ENCODE measurements at places on chromosomes 6 and 20.

- DNase-seq = no peak
Observed at GRCh38 chr6:25217829-25218228, 61.3 kb upstream of the CARMIL1 start.

DNA sequence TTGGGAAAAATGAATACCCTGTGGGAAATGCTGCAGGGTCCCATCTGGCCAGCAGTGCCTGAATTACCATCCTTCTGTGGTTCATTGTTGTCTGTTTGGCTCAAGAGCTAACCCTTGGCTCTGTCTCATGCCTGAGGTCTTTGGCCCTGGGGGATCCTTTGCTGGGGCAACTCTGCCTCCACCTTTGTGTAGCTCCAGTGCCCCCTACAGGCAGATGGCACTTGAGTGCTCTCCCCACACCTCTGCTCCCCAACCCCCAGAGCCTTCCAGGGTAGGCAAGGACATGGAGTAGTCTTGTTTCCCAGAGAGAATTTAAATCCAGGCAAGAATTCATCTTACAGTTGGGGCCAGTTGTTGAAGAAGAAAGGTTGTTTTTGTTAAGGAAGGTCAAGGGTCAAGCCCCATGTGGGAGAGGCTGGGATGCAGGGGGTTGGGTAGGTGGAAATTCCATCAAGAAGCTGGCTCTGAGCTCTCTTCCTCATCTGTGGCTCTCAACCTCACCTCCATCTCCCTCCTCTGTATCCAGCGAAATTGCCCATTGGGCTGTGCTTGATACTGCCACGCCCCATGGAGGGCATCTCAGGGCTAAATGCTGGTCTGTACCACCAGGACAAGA, 44.2 kb downstream of the ZNF831 start:
- peak; percentile 75 for DNase-seq

GRCh38 chr20:12965870-12966251, 42.9 kb upstream of the SPTLC3 start:
- peak; percentile 18 for DNase-seq

- no peak for DNase-seq
Observed at GRCh38 chr20:12762725-12763124, 246.0 kb upstream of the SPTLC3 start.

GRCh38 chr6:107539849-107540464, 50.0 kb downstream of the SOBP start:
- no peak for DNase-seq

- DNase-seq = no peak
Observed at GRCh38 chr6:81023007-81023582, 729.4 kb downstream of the TENT5A start.

DNA sequence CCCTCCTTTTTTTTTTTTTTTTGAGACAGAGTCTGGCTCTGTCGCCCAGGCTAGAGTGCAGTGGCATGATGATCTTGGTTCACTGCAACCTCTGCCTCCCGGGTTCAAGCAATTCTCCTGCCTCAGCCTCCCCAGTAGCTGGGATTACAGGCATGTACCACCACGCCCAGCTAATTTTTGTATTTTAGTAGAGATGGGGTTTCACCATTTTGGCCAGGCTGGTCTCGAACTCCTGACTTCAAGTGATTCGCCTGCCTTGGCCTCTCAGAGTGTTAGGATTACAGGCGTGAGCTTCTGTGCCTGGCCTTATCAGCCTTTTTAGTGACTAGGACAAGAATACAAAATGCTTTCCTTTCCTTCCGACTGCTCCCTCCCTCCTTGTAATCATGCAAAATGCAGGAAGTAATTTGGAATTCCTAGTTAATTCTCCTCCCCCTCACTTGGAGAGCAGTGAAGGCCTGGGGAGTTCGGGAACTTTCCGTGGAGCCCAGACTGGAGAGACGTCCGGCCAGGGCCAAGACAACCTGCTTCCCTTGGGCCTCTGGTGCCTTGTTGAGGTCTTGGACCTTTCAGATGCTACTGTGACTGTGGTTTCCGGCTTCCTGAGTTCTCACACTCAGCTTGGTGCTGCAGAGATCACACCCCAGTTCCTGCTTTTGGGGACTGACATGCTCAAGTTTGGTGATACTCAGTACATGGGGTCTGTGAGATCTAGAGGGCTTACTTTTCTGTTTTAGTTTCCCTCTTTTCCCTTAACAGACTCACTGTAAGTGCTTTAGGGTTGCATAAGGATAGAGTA, 3.9 kb upstream of the PHF20 start:
- DNase-seq = peak; percentile 88

GRCh38 chr6:6402591-6402990, 82.1 kb upstream of the F13A1 start:
- DNase-seq = no peak

DNA sequence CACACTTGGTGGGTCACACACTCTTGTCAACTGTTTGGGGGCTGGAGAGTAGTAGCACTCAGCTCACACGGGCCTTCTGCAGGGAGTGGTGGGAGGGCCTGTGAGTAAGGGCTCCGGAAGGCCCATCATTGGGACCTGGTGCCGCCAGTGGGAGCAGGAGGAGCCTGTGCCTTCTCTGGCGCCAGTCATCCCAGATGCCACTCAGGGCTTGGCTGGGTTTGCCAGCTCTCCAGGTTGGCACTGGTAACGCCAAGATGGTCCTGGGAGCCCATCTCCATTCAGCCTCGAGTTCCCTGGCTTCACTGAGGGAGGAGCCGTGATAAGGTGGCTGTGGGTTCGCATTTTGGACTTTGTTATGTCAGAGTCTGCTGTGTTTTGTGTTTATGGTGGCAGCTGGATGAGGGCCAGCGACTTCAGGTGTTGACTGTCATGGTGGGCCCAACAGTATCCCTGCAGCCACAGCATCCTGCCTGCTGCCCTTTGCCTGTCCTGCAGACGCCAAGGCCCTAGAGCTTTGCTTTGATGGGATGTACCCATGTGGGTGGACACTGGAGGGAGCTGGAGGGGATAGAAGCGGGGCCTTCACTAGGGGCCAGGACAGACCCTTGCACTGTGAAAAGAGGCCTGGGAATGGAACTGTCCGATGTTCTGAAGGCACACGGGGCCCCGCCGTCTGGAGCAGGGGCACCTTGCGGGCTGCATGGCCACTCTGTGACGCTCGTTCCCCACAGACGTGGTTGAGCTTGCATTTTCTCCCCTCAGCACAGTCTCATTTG, 13.3 kb upstream of the DNAJC5 start:
- DNase-seq = no peak

DNA sequence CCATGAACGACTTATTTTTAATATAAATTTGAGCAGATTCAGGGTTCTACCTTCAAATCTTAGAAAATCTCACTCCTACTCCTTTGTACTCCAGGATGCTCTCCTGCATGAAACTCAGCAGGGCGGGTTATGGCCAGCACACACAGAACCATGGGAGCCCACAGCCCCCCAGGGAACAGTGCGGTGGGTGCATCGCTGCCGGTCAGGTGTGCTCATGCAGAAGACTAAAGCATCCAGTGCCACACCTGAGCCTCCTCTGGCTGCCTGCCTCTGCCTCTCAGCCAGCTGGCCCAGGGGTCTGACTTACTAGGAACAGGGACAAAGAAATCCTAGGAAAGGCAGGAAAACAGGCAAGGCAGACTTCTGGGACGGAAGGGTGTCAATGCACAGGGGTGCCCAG, 31.8 kb downstream of the EZR start:
- no peak for DNase-seq

DNA sequence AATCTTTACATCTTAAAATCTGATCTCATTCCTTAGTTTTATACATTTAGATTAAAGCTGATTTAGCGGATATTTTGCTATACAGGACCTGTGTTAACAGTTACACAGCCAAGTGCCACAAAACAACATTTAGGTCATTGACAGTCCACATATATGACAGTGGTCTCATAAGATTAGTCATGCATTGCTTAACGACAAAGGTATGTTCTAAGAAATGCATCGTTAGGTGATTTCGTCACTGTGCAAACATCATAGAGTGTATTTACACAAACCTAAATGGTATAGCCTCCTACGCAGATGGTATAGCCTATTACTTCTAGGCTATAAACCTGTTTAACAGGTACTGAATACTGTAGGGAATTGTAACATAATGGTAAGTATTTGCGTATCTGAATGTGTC, 21.6 kb downstream of the ADGRG6 start:
- no peak for DNase-seq

DNA sequence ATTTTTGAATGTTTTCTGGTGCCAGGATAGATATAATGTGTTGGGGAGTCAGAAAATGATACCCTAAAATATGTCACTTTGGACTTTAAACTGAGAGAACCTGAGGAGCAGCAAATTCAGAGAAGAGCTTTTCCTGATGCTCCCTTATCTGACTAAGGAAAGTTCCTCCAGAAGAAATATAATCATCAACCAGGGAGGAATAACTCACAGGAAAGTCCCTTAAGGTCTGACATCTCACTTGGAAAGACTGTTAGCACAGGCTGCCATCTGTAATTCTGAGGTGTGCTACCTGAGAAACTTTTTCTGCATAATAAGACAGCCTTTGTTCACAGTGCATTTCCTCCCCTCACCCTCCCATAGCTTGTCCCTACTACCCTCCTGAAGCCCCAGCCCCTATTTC, 218.6 kb downstream of the SYNE1 start:
- DNase-seq = no peak

- no peak for DNase-seq
Observed at GRCh38 chr6:167030222-167031072, 31.2 kb downstream of the CEP43 start.

- DNase-seq = no peak
Observed at GRCh38 chr6:80268865-80269730, 162.6 kb downstream of the BCKDHB start.

DNA sequence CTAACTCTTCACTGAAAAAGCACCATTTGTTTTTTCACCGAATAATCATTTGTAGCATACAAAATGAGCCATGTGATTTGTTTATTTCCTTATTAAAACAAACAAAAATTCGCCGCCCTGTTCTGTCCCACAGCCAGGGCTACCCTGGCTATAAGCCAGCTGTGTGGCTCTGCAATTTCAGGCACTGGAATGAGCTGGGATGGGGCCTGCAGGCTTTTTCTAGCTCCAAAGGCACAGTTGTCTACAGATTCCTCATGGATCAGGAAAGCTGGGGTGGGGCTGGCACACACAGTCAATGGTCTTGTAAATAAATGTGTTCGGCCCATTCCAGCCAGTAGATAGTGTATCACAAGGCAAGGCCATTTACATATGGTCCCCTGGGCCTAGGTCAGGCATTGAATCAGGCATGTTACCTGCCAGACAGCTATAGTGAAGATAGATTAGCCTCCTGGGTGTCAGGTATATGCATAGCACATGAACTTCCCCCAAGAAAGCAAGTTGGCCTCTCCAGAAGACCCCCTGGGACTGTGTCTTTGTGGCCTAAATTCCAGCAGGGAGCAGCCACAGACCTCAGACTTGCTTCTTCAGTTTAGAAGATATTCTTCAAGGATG, 608.9 kb downstream of the MAFB start:
- no peak for DNase-seq

- DNase-seq = no peak
Observed at GRCh38 chr20:38871560-38871953, 54.7 kb upstream of the FAM83D start.

- no peak for DNase-seq
Observed at GRCh38 chr20:2653556-2654383, 1.3 kb downstream of the NOP56 start.

GRCh38 chr6:90403489-90404381, 107.1 kb upstream of the BACH2 start:
- DNase-seq = no peak

DNA sequence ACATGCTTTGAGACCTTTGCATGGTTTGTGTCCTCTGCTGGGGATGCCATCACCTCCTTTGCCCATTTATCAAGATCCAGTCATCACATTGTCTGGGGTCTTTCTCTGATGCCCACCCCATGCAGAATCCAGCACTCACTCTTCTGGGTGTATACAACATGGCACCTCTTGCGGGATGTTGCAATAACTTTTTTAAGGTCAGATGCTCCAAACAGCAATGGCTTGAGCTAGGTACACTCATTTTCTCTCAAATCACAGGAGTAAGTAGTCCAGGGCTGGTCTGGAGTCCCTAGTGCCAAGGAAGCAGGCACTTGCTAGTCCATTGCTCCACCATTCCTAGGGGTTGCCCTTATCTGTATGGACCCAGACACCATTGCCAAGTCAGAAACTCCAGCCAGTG, 196.6 kb upstream of the KCNG1 start:
- DNase-seq = no peak

DNA sequence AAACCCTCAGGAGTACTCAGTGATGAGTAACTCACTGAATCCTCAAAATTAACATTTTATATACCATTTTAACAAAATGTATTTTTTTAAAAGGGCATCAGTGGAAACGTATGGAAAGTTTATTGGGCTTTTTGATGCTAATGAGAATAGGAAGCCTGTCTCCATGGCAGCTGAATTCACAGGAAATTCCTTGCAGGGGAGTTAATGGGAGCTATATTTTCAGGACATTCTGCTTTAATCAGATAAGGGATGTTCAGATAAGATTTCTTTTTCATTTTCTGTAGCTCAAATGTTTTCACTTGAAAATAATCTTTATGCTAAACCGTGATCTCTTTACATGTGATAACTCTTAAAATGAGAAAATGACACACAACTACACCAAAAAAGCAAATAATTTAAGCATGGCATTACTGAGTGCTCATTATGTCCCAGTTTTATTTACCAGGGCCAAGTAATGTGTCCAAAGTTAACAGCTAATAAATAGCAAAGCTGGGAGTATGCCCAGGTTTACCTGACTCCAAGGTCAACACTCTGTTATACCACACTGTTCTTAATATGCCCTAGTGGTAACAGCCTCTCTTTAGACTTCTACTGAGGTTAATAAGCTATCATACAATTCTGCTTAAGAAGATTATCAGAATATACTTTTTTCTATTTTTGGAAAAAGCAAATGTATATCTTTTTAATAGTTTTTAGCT, 348.1 kb downstream of the GRIK2 start:
- no peak for DNase-seq

DNA sequence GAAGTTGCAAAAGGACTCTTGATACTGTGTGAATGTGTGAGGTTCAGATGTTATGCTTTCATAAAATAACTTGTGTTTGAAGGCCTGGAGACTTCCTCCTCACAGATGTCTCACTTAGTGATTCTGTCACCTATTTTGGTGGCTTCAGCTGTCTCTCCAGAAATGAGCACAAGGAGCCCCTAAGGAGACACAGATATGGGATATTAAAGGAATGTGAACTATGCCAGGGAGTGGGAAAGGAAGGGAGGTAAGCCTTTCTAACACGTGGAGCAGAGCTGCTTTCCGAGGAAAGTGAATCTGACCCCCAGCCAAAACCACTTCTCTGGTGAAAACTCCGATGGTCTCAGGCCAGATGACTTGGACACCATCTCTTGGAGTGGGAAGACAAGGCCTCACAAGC, 10.5 kb upstream of the FOXO3 start:
- no peak for DNase-seq
